Activated naive CD8-positive, alpha-beta T cell treated with anti-CD3 and anti-CD28 coated beads for 36 hours (primary cell): ENCODE measurements at places on chromosomes 2 and 18. TPM values are rescaled to one million over a fixed set of nuclear protein-coding genes. Genes with fewer than 3 reads are reported as not detected.

DNA sequence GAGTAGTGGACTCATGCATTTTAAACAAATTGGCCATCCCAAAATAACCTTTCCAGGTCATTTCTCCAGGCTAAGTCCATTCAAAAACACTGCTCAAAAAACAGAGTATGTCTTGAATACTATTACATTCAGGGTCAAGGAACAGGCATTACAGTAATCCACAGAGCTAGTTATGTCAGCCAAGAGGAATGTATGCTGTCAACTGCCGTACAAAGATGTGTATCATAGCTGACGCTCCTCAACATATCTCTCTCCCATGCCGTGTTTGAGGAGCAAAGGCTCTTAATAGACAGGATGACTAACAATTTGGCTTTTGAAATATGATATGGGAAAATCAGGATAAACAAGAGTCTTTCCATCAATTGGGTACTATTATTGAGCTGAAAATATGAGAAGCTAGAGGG lies 68.8 kb upstream of the KCTD1 start:
- no peaks in the 10 kb centered on the region for H3K4me1 ChIP-seq
- no peak for DNase-seq
- H3K27ac ChIP-seq, result no peak overlapping the region
- no peak overlapping the region for H3K4me3 ChIP-seq
- no peaks in the 10 kb centered on the region for H3K36me3 ChIP-seq

GRCh38 chr2:96876269-96877041 lies 6.6 kb upstream of the SEMA4C start:
- peaks cover under 1% of the 10 kb centered on the region for H3K27me3 ChIP-seq
- no peak overlapping the region for H3K27ac ChIP-seq
- H3K36me3 ChIP-seq, result no peaks in the 10 kb centered on the region
- H3K4me1 ChIP-seq, result peaks cover 30% of the 10 kb centered on the region
- no peak overlapping the region for H3K4me3 ChIP-seq

GRCh38 chr18:60698901-60699300 lies 326.3 kb upstream of the MC4R start:
- no peak for DNase-seq
- no peak overlapping the region for H3K27ac ChIP-seq
- H3K4me1 ChIP-seq, result no peaks in the 10 kb centered on the region
- no peak overlapping the region for H3K4me3 ChIP-seq
- H3K27me3 ChIP-seq, result no peaks in the 10 kb centered on the region
- H3K36me3 ChIP-seq, result no peaks in the 10 kb centered on the region

DNA sequence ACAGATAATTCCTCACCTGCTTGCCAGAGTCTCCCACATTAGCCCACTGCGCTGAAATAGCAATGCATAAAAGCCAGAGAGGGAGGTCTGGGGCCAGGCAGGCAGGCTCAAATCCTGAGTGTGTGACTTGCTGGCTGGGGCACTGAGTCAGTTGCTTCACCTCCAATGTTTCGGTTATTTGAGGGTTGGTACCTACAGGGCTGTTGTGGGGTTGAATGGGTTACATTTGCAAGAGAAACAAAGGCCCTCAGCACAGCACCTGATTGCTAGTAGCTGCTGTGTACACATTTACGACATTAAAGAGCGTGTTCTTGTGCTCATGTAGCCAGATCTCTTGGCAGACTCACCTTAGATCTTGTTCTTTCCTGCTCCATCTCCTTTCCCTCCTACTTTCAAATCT lies 34.1 kb upstream of the FAM110C start:
- H3K36me3 ChIP-seq, result no peaks in the 10 kb centered on the region
- no peak for DNase-seq
- no peak overlapping the region for H3K4me3 ChIP-seq
- H3K27me3 ChIP-seq, result peaks cover 10% of the 10 kb centered on the region

The SPATA3 gene
- total RNA-seq, result not detected

DNA sequence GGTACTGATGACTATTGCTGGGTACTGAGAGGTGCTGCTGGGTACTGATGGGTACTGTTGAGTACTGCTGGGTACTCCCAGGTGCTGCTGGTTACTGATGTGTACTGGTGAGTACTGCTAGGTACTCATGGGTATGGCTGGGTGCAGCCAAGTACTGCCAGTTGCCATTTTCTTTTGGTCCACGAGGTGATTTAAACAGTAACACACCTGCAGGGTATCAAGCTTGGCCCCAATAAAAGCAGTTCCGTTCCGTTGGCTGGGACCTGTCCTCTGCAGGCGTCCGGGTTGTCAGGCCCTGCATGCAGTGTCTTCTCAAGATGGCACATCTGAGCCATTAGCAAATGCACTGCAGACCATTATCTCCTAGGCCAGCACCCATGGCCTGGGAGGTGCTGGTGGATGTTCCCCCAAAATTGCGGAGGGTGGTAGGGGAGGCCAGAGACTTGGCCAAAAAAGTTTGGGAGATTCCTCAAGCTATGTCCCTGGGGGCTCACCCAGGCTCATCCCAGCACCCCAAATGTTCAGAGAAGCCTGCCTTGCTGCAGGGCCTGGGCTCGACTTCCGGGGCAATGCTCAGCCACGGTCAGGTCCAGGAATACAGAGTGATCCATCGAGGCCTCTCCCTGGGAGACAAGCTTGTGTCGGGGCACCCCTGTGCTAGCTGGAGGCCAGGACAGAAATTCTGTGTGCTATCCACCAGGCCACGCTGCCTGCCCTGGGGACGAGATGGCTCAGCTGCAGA lies 165.2 kb downstream of the TWIST2 start:
- H3K36me3 ChIP-seq, result no peaks in the 10 kb centered on the region
- H3K4me1 ChIP-seq, result no peaks in the 10 kb centered on the region
- no peak overlapping the region for H3K27ac ChIP-seq
- no peak for DNase-seq
- H3K4me3 ChIP-seq, result no peak overlapping the region
- peaks cover 12% of the 10 kb centered on the region for H3K27me3 ChIP-seq

The C2orf42 gene
- 16.0 TPM for total RNA-seq
